ENCODE measurements at places on chromosomes 4 and X. TPM values are rescaled to one million over a fixed set of nuclear protein-coding genes. Genes with fewer than 3 reads are reported as not detected.

Gene GAGE12D
- total RNA-seq: not detected

Gene VGLL1
- total RNA-seq: not detected

Gene GAGE12H
- not detected for total RNA-seq

Gene BST1
- total RNA-seq: 12.1 TPM

Gene ATP1B4
- not detected for total RNA-seq

- DNase-seq: no peak
Measured at GRCh38 chr4:48565362-48566033, 75.4 kb downstream of the ZAR1 start.

GRCh38 chrX:94932278-94932965 lies 1258.4 kb downstream of the FAM133A start:
- DNase-seq: no peak

DNA sequence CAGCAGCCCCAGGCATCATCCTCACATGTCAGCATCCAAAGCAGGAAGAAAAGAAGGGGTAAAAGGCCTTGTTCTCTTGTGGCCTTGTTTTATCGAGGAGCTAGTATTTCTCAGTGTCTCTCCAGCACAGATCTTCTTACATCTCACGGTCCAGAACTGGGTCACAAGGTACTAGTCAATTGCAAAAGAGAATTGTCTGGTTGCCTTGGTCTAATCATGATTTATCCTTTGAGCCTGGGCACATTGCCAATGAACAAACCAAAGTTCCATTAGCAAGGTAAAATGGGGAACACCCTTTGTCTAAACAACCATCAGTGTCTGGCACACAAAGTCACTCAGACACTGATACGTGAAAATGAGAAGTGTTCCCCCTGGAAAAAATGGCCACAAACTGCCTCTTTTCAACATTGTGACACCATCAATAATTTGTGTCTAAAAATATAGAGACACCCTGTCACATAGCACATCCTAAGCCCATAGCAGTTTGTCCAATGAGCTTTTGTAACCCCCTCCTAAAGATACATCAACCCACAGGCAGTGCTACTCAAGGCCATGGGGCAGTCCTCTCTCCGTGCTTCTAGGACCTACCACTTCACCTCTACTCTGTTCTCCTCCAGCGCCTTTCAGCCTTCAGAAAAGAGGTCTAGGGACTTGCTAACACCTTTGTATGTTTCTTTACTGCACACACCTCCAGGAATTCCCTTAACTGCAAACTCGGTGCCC lies 534.4 kb downstream of the MID1IP1 start:
- no peak for DNase-seq

- DNase-seq: no peak
Measured at GRCh38 chr4:4430492-4431195, 43.7 kb downstream of the NSG1 start.

DNA sequence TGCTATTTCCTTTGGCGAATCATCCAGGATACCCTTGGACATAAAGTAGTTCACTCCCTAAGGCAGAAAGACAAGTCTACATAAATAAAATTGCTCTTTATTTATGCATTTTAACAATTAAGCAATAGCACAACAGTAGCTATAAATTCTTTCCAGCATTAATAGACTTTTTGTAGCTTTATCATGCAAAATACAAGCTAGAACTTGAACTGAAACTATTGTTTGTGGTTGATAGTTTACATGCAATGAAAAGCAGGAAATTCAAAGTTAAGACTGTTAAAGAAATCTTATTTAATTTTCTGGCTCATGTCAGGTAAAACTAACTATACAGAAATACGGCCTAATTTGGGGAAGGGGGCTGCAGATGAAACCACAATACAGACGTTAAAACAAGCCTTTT lies 42.3 kb downstream of the FBXO8 start:
- DNase-seq: no peak

GRCh38 chr4:31083456-31083855 lies 363.3 kb downstream of the PCDH7 start:
- DNase-seq: no peak

DNA sequence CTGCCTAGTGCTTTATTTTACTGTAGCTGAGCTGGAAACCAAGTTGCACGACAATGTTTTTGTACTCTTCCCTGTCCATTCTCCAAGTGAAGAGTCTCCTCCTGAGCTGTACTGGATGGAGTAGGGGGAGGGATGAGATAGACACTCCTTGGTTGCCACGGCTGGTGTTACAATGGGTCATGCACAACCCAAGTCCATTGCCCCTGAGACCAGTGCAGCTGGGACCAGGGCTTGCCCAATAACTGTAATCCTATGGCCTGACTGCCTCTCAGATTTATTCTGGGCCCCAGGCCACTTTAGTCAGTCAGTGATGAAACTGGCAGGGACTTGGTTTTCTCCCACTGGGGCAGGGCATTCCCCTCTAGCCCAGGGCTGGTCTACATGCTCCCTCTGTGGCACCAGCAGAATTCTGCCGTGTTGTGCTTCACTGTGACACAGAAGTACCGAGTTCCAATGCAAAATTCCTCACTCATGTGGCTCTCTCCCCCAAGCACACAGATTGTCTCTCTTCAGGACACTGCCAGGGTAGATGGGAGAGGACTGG lies 203.3 kb upstream of the PCDH18 start:
- DNase-seq: no peak

- no peak for DNase-seq
Measured at GRCh38 chr4:18403327-18403726, 381.8 kb upstream of the LCORL start.

GRCh38 chrX:11264925-11265324 lies 28.3 kb upstream of the AMELX start:
- no peak for DNase-seq

- DNase-seq: no peak
Measured at GRCh38 chrX:54386314-54386713, 28.5 kb upstream of the WNK3 start.

DNA sequence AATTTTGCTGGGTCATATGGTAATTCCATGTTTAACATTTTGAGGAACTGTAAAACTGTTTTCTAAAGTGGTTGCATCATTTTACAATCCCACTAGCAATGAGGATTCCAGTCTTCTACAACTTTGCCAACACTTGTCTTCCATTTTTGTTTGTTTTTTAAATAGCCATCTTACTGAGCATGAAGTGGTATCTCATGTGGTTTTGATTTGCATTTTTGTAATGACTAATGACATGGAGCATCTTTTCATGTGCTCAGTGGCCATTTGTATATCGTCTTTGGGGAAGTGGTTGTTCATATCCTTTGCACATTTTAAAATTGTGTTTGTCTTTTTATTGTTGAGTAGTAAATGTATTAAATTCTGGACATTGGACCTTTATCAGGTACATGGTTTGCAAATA lies 94.7 kb downstream of the TMEM131L start:
- DNase-seq: no peak

GRCh38 chrX:17009856-17010625 lies 63.6 kb downstream of the REPS2 start:
- no peak for DNase-seq

DNA sequence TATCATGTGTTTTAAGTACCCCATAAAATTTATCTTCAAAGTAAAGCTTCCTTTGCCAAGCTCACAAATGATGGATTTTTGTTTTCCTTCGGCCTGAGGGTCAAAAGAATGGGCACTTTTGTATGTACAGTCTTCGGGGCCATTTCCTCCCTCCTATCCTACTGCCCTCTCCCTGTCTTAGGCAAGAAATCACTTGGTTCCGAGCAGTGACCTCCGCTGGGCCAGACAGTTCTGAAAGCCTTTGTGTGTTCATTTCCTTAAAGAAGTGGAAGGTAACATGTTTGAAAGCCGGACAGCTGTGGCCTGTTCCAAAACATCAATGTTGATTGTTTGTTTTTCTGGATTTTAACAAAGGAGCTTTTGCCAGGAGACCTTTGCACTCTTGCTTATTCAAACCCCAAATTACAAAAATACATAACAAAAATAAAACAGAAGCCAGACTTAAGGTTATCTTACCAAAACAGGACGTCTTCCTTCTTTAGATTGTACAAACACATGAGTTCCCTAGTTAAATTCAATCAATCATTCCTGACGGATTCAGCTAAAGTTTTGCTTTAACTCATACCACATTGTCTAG lies 110.6 kb upstream of the LIMCH1 start:
- DNase-seq: no peak

Measured in liver (tissue), 10 donors.